GM12892 (cell line): ENCODE measurements at places on chromosomes 2 and 18.

DNA sequence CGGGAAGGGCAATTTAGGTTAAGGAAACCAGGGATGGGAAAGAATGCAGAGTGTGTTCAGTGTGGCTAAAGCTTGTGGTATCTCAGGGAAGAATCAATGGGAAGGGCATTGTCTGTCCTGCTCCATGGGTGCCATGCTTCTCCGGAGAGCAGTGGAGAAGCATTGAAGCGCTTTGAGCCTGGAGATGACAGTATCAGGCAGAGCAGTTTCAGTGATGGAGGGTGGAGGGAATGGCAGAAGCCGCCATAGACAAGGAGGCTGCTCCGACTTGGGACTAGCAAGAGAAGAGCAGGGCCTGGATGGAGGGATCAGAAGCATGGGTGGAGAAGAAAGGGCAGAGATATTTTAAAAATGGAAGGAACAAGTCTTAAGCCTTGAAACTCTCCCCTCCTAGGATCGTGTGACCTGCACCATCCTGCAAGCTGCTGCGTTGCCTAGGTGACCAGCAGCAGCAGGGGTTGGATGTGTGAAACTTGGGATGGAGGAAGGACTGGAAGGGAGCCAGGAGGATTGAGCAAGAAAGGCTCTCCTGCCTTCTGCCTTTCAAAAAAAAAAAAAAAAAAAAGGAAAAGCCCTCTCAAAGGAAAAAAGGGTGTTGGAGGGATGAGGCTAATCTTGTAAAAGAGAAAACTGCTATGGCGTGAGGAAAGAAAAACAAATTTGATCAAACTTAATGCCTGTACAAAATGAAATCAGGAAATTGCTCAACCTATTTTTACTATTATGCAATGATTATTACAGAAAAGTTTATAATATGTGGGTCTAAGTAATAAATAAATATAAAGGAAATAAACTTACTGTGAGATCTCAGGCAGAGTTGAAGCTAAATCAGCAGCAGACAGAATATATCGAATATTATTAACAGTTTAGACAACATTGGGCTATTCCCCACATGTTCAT lies 493.8 kb upstream of the NRP2 start:
- DNase-seq = no peak

DNA sequence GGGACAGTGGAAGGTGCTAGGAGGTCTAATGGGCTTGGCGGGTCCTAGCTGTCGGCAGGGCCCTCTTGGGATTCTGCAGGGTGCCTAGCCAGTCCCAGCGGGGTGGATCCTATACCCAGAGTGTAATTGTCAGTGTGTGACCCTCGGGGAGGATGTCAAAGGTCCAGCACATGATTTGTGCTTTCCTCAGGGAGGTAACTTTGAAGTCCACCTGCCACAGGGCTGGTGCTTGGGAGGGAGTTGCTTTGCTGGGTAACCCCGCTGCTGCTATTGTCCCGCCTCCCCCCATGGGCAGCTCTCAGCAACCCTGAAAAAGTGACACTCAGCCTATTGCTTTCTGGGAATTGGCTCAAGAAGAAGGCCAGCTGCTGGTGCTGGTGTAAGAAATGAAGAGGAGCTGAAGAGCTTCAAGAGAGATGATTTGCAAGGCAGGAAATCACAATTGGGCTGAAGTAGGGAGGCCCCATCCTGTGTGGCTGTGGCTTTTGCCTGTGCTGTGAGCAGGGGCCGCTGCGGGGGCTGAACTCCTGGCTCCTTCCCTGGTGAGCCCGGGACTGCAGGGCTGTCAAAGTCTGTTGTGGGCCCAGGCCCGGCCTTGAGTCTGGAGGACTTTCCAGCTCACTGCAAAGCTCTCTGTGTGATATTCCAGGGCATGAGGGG lies 36.4 kb downstream of the EMILIN2 start:
- DNase-seq = no peak

DNA sequence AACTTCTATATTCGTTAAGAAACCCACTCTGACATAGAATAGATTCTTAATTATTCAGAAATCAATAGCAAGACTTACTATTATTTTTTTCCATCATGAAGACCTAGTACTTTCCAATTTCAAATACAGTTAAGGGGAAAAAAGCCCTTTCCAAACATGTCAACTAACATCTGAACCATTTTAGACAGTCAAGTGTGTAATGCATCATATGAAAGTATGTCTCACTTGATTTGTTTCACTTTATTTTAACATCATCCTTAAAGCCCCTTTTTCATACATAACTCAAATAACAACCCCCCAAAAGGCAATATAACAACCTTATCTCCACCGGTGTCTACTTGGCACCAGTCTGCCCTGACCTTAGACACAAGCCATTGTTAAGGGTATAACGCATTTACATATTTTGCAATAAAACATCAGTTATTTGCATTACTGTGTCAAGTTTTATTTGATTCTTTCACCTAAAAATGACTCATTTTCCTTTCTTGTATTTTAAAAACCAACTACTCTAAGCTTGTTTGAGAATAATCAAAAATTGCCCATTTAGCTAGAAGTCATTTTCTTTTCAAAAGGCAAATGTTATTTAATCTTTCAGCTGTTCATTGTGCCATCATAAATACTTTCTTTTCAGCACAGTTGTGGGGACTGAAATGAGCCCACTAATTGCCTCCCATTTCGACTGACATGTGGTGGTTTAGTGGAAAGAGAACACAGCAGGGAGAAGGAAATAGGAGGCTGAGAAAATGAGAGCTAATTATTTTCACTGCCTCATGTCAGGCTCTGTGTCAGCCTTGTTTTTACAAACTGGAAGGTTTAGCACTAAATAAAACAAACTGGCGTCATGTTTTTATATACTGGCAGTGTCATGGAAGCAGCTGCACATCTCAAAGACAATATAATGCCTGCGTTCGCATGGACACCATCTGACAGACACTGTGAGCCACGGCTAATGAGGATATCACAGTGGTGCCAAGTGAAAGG lies 104.7 kb upstream of the CDCA7 start:
- no peak for DNase-seq

- no peak for DNase-seq
Measured at GRCh38 chr2:26506279-26506678, 28.4 kb upstream of the OTOF start.

GRCh38 chr2:28904802-28905457 lies 10.5 kb downstream of the WDR43 start:
- DNase-seq = no peak

- DNase-seq = no peak
Measured at GRCh38 chr2:27799646-27800010, 28.1 kb downstream of the MRPL33 start.

DNA sequence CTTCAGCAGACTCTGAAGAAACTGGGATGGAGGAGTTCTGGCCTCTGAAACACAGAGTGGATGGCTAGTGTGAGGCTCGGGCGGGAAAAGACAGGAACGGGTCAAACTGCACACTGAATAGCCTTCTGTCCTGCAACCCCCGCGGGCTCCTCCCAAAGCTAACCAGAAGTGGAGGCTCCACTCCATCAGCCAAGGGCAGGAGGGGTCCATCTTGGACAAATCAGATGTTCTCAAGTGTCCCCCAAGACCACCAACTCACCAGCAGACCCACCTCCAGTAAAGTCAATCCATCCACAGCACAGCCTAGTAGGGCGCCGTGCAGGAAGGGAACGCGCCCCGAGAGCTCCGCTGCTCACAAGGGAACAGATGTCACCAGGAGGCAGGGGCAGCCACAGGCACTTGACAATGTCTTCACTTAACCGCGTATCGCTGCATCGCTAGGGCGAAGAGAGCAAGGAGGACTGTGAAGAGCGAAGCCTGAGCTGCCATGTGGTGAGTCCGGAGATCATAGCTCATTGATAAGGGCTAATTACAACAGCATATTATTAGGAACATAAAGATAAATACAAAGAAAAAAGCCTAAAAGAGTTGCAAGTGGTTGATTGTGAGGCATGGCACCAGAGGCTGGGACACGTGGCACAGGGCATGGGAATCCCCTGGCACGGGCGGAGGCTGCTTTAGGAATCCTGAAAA lies 494.6 kb upstream of the MYT1L start:
- DNase-seq = no peak

- DNase-seq = no peak
Measured at GRCh38 chr2:217491271-217491670, 511.5 kb downstream of the TNS1 start.

- no peak for DNase-seq
Measured at GRCh38 chr2:68743531-68743930, 8.9 kb downstream of the ARHGAP25 start.

DNA sequence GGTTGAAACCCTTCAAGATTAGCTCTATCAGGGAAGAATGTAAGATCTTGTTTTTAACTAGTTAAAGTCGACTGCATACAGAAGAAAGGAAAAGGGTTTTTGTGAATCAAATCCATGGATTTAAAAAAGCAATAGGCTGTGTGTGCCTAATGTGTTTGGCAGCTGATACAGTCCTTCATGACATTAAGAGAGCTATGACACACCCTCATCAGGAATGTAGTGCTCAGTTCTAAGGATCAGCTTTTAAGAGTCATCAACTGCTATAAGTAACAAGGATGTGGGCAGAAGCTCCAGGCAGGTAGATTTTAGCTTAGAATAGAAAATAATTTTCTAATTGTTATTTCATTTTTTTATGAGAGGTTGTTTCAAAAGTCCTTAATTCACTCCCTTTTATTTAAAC lies 52.9 kb downstream of the PPP1R1C start:
- DNase-seq = no peak

DNA sequence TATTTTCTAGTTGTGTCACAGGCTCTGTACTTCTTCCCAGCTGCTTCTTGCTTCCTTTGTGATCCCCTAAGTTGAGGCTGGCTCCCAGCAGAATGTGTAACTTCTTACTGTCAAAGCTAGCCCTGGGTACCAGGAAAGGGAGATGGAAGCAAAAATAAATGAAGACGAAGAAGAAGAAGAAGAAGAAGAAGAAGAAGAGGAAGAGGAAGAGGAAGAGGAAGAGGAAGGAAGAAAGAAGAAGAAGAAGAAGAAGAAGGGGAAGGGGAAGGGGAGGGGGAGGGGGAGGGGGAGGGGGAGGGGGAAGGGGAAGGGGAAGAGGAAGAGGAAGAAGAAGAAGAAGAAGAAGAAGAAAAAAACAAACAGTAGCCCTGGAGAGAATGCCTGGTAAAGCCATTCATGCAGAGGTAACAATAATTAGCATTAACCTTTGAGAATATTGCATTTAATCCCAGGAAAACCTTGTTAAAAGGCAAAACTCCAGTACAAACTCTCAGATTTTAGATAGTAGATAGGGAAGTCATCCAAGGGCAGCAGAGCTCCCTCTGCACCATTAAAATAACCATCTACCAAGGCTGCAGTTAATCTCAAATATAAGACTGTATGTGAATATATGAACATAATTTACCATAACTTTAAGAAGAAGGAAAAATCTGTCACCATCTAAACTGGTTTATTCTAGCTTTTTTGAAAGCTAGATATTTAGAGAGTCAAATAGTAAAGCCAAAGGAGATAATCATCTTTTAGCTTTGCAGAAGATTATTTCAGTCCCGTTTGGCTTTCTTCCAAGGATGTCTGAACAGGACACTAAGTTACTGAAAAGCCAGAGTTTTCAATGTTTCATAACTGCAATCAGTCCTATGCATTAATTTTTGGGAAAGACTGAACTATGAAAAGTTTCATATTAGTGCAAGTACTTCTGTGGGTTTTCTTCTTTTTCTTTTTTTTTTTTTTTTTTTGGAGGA lies 44.3 kb upstream of the FBXO11 start:
- DNase-seq = no peak

DNA sequence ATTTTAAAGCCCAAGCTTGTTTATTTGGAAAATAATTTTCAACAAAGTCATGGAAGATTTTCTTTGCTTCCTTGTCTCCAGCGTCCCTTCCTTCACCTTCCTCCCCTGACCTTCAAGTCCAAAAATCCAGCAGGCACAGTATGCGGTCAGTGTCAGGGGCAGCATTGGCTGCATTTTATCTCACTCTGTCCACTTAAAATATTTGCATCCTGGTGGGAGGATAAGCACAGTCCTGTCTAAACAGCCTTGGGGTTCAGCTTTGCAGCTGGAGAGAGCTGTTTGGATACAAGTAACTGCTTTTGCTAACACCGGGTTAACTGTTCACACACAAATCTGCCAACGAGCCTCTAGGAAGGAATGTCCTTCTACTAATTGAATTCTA lies 318.1 kb downstream of the PDE11A start:
- DNase-seq = no peak

GRCh38 chr18:35672897-35673296 lies 91.4 kb downstream of the GALNT1 start:
- DNase-seq = no peak

GRCh38 chr2:196262606-196263005 lies 91.2 kb upstream of the STK17B start:
- DNase-seq = no peak

- DNase-seq = no peak
Measured at GRCh38 chr2:31674446-31674845, 93.7 kb upstream of the SRD5A2 start.

DNA sequence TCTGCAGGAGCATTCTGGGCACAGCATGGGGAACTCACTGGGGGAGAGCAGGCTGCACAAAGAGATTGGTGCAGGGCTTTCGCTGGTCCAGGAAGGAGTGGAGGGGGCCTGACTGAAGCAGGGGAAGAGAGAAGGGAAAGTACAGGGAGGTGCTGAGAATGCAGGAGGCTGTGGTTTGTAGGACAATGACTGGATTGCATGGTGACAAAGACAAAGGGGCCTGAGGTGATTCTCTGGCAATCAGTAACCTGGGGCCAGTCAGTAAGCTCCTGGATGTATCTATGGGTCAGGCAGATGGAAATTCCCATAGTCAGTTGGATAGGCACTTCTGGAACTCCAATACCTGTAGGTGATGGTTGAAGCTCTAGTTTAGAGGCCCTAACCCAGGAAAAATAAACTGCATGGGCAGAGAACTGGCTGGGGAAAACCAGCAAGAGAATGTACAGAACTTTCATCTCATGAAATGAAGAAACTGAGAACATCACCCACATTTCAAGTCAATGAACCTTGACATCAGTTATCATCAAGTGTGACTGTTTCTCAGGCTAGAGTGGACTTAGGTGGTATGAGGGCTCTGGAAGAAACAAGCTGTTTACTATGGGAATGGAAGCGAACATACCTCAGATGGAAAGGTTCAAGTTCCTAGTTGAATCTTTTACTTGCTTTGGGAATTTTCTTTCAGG lies 193.2 kb downstream of the TPGS2 start:
- DNase-seq = no peak

DNA sequence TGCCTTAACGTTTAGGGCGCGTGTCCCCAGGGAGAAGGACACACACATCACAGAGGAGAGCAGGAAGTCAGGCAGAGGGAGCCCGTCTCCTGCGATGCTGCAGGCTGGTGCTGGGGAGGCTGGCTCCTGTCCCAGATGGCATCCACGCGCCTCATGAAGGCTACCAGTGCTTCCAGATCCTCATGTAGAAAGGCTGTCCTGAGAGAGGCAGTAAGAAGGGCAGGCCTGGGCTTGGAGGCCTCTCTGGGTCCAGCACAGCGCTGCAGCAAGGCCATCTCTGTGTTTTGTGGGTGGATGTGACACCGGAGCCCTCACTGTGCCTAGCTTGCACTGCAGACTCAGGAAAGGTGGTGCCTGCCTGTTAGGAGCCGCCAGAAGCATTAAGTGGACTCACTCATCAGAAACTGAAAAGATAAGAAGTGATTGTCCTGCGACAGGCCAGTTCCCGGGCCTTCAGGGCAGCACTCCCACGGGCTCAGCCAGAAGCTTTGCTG lies 62.7 kb downstream of the FAM168B start:
- DNase-seq = no peak

- DNase-seq = no peak
Measured at GRCh38 chr2:122191331-122191730, 435.9 kb downstream of the TSN start.
